ENCODE measurements at places on chromosomes 7 and 10. TPM values are rescaled to one million over a fixed set of nuclear protein-coding genes. Genes with fewer than 3 reads are reported as not detected.

The RUFY2 gene
- 34.2 TPM for total RNA-seq

GRCh38 chr10:72800741-72801092, 92.8 kb upstream of the OIT3 start:
- no peak for DNase-seq

GRCh38 chr7:92622030-92622429, 31.8 kb upstream of the FAM133B start:
- no peak for DNase-seq

GRCh38 chr10:12180221-12180974, 15.3 kb downstream of the NUDT5 start:
- no peak for DNase-seq

- DNase-seq: peak; percentile 34
These were observed 270.1 kb downstream of the PTPRN2 start for GRCh38 chr7:158317238-158318205.

The CYP2C8 gene
- total RNA-seq: 8.1 TPM

- no peak for DNase-seq
These were observed 566.3 kb downstream of the INHBA start for GRCh38 chr7:41136551-41136950.

The KIF11 gene
- total RNA-seq: 25.9 TPM

DNA sequence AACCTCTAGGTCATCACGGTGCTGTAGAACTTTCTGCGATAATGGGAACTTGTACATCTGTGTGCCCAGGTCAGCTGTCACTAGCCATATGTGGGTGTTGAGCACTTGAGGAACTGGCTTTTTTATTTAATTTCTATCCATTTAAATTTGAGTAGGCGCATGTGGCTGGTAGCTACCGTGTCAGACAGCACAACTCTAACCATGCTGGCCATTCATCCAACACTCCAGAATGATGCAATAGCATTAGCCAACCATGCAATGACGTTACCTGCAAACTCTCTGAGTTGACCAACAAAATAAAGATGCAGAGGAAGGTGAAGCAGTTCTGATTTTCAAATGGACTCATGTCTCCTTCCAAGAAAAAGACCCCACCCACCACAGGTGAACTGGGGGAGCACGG, 24.4 kb upstream of the CHST15 start:
- no peak for DNase-seq

All from progenitor cell of endocrine pancreas (in vitro differentiated cells).